Endodermal cell (in vitro differentiated cells): ENCODE measurements at places on chromosomes 4 and X. TPM values are rescaled to one million over a fixed set of nuclear protein-coding genes. Genes with fewer than 3 reads are reported as not detected.

PITX2 gene
- total RNA-seq, result 25.4 to 80.8 TPM (median 28.8 TPM) in 3 replicates

ARHGAP36 gene
- not detected in 3 replicates for total RNA-seq

RRH gene
- total RNA-seq, result 0.25 TPM in 1 of 3 replicates, not detected in the others

FAM47A gene
- not detected in 3 replicates for total RNA-seq

TLR6 gene
- 0.26 to 0.53 TPM in 2 of 3 replicates, not detected in the other for total RNA-seq

RADX gene
- 0.40 and 0.47 TPM in 2 replicates for total RNA-seq

TRIM60 gene
- total RNA-seq, result not detected in 3 replicates

STBD1 gene
- total RNA-seq, result 0.31 and 0.47 TPM in 2 replicates

ADD1 gene
- 221 and 231 TPM in 2 replicates for total RNA-seq

ADH1A gene
- total RNA-seq, result not detected in 3 replicates

- no peak for DNase-seq
- H3K27ac ChIP-seq, result no peak overlapping the region
- no peaks in the 10 kb centered on the region for H3K36me3 ChIP-seq
- H3K27me3 ChIP-seq, result peaks cover 47% of the 10 kb centered on the region
- no peaks in the 10 kb centered on the region for H3K4me1 ChIP-seq
- no peak overlapping the region for H3K4me3 ChIP-seq
These were observed 377.7 kb downstream of the FBXW7 start for GRCh38 chr4:152158225-152158624.

DNA sequence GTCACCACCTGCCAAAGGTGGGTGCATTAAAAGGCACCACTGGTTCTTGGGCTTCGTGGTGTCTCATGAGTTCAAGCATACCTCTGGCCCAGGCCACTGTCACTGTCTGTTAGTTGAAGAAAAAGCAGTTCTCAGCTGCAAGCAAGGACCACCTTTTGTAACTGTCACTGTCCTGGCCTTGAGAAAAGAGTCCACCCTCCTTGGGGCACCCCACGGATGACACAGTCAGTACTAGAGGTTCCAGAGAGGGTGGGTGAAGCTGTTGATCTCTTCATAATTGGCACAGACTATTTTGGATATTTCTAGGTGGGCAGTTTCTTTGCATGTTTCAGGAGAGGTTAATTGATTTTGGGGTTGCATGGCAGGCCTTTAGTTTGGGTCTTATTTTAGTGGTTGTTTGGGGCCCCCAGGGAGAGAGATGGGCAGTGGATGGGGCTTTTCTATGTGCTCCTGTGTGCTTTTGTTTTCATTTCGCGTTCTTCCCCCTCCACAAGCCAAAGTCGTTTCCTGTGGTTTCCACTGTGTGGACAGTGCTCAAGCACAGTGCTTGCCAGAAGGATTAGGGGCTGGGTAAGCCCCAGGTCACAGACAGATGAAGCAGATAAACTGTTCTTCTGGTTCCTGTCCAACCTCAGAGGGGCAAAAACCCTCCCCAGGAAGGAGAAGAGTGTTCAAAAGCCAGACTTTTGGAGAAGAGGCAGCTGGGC is 156.2 kb upstream of the PPP1R2C start:
- H3K27me3 ChIP-seq, result no peaks in the 10 kb centered on the region
- no peaks in the 10 kb centered on the region for H3K36me3 ChIP-seq
- H3K27ac ChIP-seq, result no peak overlapping the region

- no peaks in the 10 kb centered on the region for H3K36me3 ChIP-seq
- no peak overlapping the region for H3K4me3 ChIP-seq
- H3K4me1 ChIP-seq, result peaks cover 4% of the 10 kb centered on the region
- DNase-seq, result no peak
- no peaks in the 10 kb centered on the region for H3K27me3 ChIP-seq
These were observed 67.7 kb downstream of the MID1IP1 start for GRCh38 chrX:38868941-38869401.

- no peak overlapping the region for H3K27ac ChIP-seq
- H3K27me3 ChIP-seq, result no peaks in the 10 kb centered on the region
- peaks cover 6% of the 10 kb centered on the region for H3K36me3 ChIP-seq
- H3K4me3 ChIP-seq, result no peak overlapping the region
- DNase-seq, result no peak
These were observed 30.6 kb upstream of the MCF2 start for GRCh38 chrX:139738581-139738980.

GRCh38 chr4:7083597-7084563 is 16.0 kb upstream of the GRPEL1 start:
- H3K27ac ChIP-seq, result no peak overlapping the region
- no peak for DNase-seq
- peaks cover 19% of the 10 kb centered on the region for H3K27me3 ChIP-seq
- H3K4me1 ChIP-seq, result no peaks in the 10 kb centered on the region
- no peaks in the 10 kb centered on the region for H3K36me3 ChIP-seq

GRCh38 chr4:145881989-145882388 is 56.6 kb downstream of the ZNF827 start:
- no peak overlapping the region for H3K27ac ChIP-seq
- H3K36me3 ChIP-seq, result peaks cover 57% of the 10 kb centered on the region
- H3K4me1 ChIP-seq, result no peaks in the 10 kb centered on the region

GRCh38 chrX:25548811-25549210 is 533.0 kb upstream of the ARX start:
- DNase-seq, result no peak
- no peaks in the 10 kb centered on the region for H3K27me3 ChIP-seq
- no peak overlapping the region for H3K27ac ChIP-seq
- no peaks in the 10 kb centered on the region for H3K4me1 ChIP-seq

GRCh38 chr4:75338352-75338880 is 175.8 kb downstream of the RCHY1 start:
- no peaks in the 10 kb centered on the region for H3K36me3 ChIP-seq
- no peak overlapping the region for H3K4me3 ChIP-seq
- H3K4me1 ChIP-seq, result no peaks in the 10 kb centered on the region
- no peak for DNase-seq
- no peaks in the 10 kb centered on the region for H3K27me3 ChIP-seq
- no peak overlapping the region for H3K27ac ChIP-seq

DNA sequence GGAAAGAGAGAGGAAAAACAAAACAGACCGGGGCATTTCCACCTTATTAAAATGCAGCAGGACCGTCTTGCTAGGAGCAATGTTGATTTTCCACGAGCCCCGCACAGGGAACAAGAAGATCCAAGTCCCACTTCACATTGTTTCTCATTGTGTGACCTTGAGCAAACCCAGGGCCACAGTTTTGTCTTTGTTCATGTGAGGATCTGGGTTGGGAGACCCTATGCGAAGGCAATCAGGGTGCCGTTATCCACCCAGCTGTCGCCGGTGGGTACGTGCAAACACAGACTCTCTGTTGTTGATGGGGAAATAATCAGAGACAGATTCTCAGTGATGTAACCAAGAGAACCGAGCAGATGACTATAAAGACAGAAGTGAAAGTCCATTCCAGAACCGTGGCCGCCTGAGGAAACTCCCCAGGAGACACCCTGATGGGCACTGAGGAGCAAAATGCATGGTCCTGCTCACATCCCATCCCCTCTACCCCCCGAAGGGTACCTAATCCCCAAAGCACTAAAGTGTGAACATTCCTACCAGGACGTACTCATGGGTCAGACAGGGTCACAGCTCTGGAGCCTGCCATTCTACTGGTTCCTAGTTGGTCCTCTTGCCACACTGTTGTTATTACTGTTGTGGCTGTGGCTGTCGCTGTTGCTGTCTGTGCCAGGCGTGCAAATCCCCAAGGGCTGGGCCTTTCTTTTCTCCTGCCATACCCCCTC is 102.7 kb upstream of the RBPJ start:
- DNase-seq, result peak; percentile 60
- no peaks in the 10 kb centered on the region for H3K36me3 ChIP-seq
- H3K27me3 ChIP-seq, result no peaks in the 10 kb centered on the region
- no peak overlapping the region for H3K27ac ChIP-seq
- H3K4me3 ChIP-seq, result no peak overlapping the region

GRCh38 chr4:29970626-29971025 is 749.5 kb upstream of the PCDH7 start:
- DNase-seq, result peak; percentile 60
- no peaks in the 10 kb centered on the region for H3K36me3 ChIP-seq
- H3K4me1 ChIP-seq, result no peaks in the 10 kb centered on the region
- H3K27me3 ChIP-seq, result peaks cover 43% of the 10 kb centered on the region
- H3K4me3 ChIP-seq, result no peak overlapping the region

GRCh38 chr4:55854129-55854528 is 681 bp downstream of the EXOC1 start:
- peaks cover 10% of the 10 kb centered on the region for H3K36me3 ChIP-seq
- H3K4me1 ChIP-seq, result no peaks in the 10 kb centered on the region
- DNase-seq, result peak; percentile 52
- peak overlapping the region; percentile 93 for H3K4me3 ChIP-seq
- H3K27me3 ChIP-seq, result no peaks in the 10 kb centered on the region

DNA sequence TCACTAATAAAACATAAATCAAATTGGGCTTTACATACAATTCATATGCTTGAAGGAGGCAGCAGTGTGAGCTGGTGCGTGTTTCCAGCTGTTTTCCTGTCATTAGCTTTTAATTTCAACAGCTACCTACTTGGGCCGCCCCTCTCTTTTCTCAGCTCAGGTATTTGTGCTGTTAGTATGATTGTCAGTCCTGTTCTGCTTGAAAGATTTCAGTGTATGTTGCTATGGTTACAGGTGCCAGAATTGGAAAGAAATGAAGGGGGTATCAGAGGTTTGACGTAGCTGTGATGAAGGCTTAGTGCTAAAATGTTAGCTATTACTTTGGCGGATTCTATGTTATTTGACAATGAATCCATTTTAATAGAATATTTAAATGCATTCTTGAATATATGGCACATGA is 440.3 kb downstream of the ZIC3 start:
- H3K27ac ChIP-seq, result no peak overlapping the region
- no peaks in the 10 kb centered on the region for H3K27me3 ChIP-seq
- DNase-seq, result no peak
- H3K36me3 ChIP-seq, result no peaks in the 10 kb centered on the region
- no peak overlapping the region for H3K4me3 ChIP-seq
- no peaks in the 10 kb centered on the region for H3K4me1 ChIP-seq

- peaks cover 49% of the 10 kb centered on the region for H3K27me3 ChIP-seq
- no peaks in the 10 kb centered on the region for H3K36me3 ChIP-seq
- H3K4me1 ChIP-seq, result no peaks in the 10 kb centered on the region
- no peak overlapping the region for H3K27ac ChIP-seq
These were observed 4.5 kb downstream of the APLN start for GRCh38 chrX:129650183-129650689.

GRCh38 chr4:86834901-86835300 is 14.3 kb downstream of the SLC10A6 start:
- no peak for DNase-seq
- no peak overlapping the region for H3K4me3 ChIP-seq
- H3K36me3 ChIP-seq, result no peaks in the 10 kb centered on the region
- H3K27me3 ChIP-seq, result no peaks in the 10 kb centered on the region
- no peak overlapping the region for H3K27ac ChIP-seq

- no peaks in the 10 kb centered on the region for H3K27me3 ChIP-seq
- no peak for DNase-seq
- no peak overlapping the region for H3K4me3 ChIP-seq
- no peaks in the 10 kb centered on the region for H3K4me1 ChIP-seq
- H3K36me3 ChIP-seq, result no peaks in the 10 kb centered on the region
These were observed 403.3 kb upstream of the TRAM1L1 start for GRCh38 chr4:117488692-117489091.

GRCh38 chrX:125826774-125827451 is 339.2 kb downstream of the DCAF12L2 start:
- H3K27ac ChIP-seq, result no peak overlapping the region
- H3K4me1 ChIP-seq, result no peaks in the 10 kb centered on the region
- no peaks in the 10 kb centered on the region for H3K36me3 ChIP-seq
- no peaks in the 10 kb centered on the region for H3K27me3 ChIP-seq
- no peak overlapping the region for H3K4me3 ChIP-seq
- peak; percentile 42 for DNase-seq

- H3K27ac ChIP-seq, result no peak overlapping the region
- H3K27me3 ChIP-seq, result no peaks in the 10 kb centered on the region
- no peak overlapping the region for H3K4me3 ChIP-seq
These were observed 46.4 kb downstream of the ASMT start for GRCh38 chrX:1661048-1661921.

DNA sequence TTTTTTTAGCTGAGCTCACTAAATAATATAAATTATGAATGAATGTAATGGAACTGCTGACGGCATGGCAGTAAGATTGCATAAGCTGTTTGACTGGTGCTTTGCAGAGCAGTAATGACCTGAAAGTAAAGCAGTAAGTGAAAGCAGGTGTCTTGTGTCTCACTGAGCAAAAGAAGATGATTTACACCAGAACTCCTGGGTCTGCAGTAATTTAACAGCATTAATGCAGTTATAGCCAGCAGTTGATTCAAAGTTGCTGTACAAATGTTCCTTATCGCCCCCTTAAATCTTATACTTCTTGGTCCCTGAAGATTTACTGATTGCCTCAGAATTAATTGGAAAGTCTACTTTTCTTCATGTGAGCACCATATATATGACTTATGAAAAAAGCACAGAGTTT is 187.7 kb downstream of the DCTD start:
- no peak overlapping the region for H3K4me3 ChIP-seq
- no peak overlapping the region for H3K27ac ChIP-seq
- DNase-seq, result no peak
- no peaks in the 10 kb centered on the region for H3K27me3 ChIP-seq
- no peaks in the 10 kb centered on the region for H3K4me1 ChIP-seq
- H3K36me3 ChIP-seq, result peaks cover 4% of the 10 kb centered on the region

DNA sequence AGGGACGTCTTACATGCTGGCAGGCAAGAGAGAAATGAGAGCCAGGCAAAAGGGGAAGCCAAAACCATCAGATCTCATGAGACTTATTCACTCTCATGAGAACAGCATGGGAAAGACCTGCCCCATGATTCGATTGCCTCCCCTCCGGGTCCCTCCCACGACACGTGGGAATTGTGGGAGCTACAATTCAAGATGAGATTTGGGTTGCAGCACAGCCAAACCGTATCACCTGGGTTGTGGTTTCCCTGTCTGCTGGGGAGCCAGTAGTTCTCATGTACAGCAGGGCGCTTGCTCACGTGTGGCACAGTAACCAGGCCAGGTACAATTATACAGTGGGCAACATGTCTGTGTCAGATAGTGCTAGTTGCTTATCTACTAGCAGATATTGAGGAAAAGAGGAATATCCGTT is 11.1 kb upstream of the RS1 start:
- H3K4me3 ChIP-seq, result no peak overlapping the region
- no peak overlapping the region for H3K27ac ChIP-seq
- H3K36me3 ChIP-seq, result no peaks in the 10 kb centered on the region
- H3K27me3 ChIP-seq, result no peaks in the 10 kb centered on the region
- H3K4me1 ChIP-seq, result no peaks in the 10 kb centered on the region
- no peak for DNase-seq

GRCh38 chr4:147809211-147809610 is 77.3 kb downstream of the ARHGAP10 start:
- no peaks in the 10 kb centered on the region for H3K36me3 ChIP-seq

DNA sequence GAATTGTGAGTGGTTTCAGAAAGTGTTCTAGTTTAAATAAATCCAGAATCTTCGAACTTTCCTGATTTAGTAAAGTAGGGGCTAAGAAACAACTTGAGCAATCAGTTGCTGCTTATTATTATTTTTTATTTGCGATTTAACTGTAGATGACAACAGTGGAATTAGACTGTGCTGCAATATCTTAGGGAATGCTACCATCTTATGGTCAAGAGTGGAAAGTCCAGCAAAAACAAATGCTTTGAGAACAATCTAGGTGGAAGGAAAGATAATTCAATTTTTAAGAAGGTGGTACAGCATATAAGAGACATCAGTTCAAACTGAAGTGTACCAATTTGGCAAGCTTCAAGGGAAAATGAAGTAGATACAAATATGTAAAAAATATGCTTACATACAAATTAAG is 73.3 kb downstream of the CYLC1 start:
- no peaks in the 10 kb centered on the region for H3K4me1 ChIP-seq
- H3K4me3 ChIP-seq, result no peak overlapping the region
- no peak overlapping the region for H3K27ac ChIP-seq
- no peaks in the 10 kb centered on the region for H3K36me3 ChIP-seq
- no peaks in the 10 kb centered on the region for H3K27me3 ChIP-seq
- no peak for DNase-seq

- H3K4me1 ChIP-seq, result no peaks in the 10 kb centered on the region
- H3K36me3 ChIP-seq, result no peaks in the 10 kb centered on the region
- no peak overlapping the region for H3K27ac ChIP-seq
- no peak for DNase-seq
These were observed 16.7 kb upstream of the PPA2 start for GRCh38 chr4:105490523-105490922.
